ENCODE measurements at places on chromosomes 2 and 18.

DNA sequence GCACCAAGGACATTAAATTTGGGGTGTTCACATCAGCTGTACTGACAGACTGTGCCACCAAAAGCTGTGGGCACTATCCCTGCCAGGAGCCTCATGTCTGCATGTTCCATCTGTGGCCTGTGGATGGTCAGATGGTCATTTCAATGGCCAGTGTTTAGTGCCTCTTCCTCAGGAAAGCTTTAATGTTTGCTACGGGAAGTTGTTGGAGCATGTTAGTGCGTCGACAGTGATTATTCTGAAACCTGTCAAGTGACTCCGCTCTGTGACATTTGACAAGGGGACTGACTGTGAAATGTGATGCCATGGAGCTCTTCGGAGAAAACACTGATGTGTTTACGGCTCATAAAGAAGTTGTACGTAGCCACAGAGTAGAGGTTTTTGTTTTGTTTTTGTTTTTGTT is 18.7 kb upstream of the RGPD4 start:
- no peak for DNase-seq

DNA sequence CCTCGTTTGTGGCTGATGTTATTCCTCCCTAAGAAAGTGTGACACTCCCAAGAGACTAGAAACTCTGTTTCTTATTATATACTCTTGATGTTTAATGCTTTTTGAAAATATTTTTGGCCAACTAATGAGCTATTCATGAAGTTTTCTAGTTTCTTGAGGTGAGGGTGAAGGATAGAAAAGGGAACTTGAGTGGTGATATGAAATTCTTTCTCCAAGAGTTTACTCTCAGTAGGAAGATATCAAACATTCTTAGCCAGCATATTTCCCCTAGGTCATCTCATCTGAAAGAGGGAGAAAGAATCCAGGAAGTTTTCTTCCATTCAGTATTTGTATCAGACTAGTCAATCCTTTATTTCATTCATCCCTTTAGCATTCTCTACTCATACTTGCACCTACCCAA is 95.7 kb downstream of the MAP3K20 start:
- no peak for DNase-seq

DNA sequence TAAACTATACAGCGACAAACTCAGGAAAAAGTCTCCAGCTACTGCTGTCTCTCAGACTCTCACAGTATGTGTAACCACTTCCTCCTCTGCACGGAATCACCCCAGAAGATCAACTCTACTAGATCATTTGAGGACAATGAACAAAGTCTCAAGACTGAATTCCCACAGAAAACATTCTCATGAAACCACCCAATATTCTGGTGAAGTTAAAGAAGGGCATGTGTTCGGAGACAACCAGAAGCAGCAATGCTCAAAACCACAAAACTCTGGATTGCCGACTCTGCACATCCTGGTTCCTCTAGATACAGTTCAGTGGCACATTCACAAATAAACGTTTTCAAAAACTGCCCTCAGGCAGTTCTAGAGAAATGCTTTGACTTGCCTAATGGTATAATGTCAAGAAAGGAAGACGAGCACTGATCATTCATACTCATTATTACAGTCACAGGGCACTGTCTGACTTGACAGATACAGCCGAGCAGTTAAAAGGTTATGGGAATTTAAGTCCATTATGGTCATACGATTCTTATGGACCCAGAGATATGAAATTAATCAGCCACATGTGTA is 91.9 kb upstream of the STK17B start:
- DNase-seq: peak; percentile 79

DNA sequence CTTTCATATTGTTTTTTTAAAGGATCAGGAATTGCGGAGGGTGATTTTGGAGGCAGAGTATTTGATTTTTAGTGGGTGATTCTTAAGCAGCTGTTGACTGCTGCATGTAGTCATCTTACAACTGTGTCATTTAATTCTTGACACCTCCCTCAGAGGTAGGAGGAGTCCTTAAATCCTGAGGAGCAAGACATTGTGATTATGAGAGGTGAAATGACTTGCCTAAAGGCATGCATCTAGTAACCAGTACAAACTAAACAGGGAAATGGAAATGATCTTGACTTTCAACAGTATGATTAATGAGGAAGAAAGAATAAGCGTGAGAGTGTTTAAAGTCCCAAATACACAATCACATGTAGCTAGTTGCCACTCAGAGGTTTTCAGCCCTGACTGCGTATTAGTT is 440.7 kb downstream of the THSD7B start:
- no peak for DNase-seq

- DNase-seq: peak; percentile 58
These were observed 55.2 kb upstream of the REV1 start for GRCh38 chr2:99545066-99545465.

GRCh38 chr2:28956415-28956826 is 24.7 kb upstream of the TOGARAM2 start:
- DNase-seq: peak; percentile 37

GRCh38 chr2:230814616-230815015 is 50.1 kb upstream of the ITM2C start:
- peak; percentile 21 for DNase-seq

GRCh38 chr2:241870611-241871537 is 1.3 kb downstream of the RTP5 start:
- DNase-seq: no peak

- no peak for DNase-seq
These were observed 435 bp downstream of the ADCY3 start for GRCh38 chr2:24919506-24920097.

DNA sequence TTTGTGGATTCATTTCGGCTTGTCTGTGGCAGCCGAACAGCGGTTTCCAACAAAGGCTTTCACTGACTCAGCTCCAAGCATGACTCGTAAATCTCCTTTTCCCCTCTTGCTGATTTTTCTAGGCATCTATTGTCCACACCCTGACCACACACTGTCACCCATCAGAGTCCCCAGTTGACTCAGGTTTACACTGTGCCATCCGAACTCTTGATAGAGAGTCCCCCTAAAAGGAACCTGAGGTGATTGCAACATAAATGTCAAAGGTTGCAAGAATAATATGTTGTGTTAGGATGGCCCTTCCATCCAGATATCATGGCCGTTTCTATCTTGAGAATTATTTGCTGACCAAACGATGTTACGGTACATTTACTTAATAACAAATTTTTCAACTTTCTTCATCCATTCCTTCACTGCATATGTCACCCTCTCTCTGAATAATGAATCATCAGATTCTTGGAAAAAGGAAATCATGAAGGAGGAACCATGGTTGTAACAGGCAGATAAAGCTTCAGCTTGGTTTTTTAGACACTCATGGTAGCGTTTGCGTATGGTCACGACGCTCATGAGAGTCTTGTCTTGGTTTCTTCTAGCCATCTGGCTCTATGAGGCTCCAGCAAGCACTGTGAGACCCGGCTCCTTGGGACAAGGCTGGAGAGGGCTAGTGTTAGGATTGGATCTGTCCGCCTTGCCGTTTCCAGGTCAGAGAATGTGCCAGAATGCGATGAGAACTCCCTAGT is 72.1 kb downstream of the NPAS2 start:
- peak; percentile 84 for DNase-seq

GRCh38 chr2:479031-479430 is 191.1 kb upstream of the ALKAL2 start:
- DNase-seq: no peak

- DNase-seq: no peak
These were observed 203.8 kb downstream of the TNS1 start for GRCh38 chr2:217798743-217799562.

- no peak for DNase-seq
These were observed 8.2 kb downstream of the SMARCAL1 start for GRCh38 chr2:216420367-216421101.

DNA sequence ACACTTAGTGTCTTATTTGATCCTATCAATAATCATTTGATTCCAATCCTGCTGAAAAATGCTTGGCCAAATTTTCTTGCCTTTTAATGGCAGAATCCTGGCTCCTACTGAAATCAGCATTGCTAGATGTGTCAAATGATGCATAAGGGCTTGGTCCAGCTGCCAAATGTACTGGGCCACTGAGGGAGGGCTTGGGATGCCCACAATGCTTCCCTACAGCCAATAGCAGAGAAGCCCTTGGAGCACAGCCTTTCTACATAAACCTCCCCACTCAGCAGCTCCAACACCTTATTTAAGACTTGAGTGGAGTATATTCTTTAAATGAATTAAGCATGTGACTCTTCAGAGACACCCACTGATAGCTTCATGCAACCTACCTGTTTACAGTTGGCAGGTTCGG is 3.6 kb downstream of the ALK start:
- no peak for DNase-seq

DNA sequence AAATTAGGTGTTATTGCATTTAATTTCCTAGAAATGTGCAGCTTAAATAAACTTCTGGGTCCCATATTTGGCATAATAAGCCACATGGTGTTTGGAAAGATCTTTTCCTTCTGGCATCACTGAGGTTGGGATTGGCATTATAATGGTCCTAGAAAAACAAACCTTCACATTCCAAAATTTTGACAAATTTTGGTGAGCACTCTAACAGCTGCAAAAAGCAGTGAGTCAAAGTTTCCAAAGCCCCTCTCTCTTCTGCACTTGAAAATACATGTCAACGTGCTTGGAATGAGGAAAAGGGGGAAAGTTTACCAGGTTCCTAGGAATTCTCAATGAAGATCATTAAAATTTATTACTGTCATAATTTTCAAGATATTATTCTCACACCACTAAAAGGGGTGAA is 77.8 kb upstream of the STK17B start:
- DNase-seq: peak; percentile 86

DNA sequence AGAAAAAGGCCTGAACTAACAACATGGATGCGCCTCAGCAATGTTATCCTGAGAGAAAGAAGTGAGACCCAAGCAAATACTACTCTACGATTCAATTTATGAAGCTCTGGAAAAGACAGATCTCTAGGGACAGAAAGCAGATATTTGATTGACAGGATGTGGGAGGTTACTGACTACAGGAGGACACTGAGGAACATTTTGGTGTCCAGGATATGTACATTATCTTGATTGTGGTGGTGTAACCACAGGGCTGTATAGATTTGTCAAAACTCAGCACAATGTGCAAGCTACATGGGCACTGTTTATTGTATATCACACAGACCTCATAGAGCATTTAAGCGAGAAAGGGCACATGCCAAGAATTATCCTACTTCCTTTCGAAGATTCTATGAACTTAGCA is 219.8 kb downstream of the PTGR3 start:
- DNase-seq: no peak

GRCh38 chr2:86048888-86049287 is 56.8 kb downstream of the POLR1A start:
- DNase-seq: no peak

All from fibroblast of skin of back (primary cell).